Ascending aorta (tissue), 2 donors: ENCODE measurements at places on chromosomes 6 and 20.

DNA sequence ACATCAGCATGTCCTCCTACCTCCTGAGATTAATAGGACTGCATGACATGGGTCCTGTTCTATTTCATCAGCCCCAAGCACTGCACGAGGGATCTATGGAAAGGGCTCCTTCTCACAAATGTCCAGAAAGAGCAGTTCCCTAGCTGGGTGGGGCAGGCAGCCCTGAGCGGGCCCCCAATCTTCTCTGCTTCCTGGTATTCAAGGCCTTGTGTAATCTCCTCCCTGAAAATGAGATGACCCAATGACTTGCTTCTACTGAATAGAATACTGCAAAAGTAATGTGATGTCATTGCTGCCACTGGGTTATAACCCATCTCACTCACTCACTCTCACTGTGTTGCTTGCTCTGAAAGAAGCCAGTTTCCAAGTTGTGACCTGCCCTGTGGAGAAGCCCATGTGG lies 126.4 kb downstream of the OPRM1 start:
- DNase-seq: no peak
- H3K27me3 ChIP-seq: no peaks in the 10 kb centered on the region

DNA sequence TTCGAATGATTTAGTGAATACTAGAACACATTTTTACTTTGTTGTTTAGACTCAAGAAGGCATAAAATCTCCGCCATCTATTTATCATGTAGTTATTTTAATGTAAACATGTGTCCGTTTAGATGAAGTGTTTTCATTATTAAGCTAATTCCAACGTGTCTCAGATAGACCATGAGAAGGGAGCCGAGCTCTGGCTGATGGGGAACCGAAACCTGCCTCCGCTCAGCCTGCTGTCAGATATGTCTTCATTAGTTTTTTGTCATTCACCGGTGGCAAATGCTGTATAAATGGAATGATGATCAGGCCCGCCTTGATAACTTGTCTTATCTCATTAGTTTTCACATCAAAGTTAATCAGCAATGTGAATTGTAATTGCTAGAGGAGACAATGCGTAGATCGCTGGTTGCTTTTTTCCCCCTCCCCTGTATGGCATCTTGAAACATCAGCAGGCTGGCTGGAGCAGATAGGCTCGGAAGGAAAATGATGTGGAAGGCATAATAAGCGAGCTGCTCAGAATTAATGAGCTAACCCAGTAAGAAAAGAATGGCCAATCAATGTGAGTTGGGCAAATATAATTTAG lies 136.4 kb downstream of the LINC00237 start:
- H3K4me3 ChIP-seq: no peak overlapping the region
- H3K27me3 ChIP-seq: no peaks in the 10 kb centered on the region
- no peak for DNase-seq
- H3K36me3 ChIP-seq: no peaks in the 10 kb centered on the region
- no peaks in the 10 kb centered on the region for H3K4me1 ChIP-seq

DNA sequence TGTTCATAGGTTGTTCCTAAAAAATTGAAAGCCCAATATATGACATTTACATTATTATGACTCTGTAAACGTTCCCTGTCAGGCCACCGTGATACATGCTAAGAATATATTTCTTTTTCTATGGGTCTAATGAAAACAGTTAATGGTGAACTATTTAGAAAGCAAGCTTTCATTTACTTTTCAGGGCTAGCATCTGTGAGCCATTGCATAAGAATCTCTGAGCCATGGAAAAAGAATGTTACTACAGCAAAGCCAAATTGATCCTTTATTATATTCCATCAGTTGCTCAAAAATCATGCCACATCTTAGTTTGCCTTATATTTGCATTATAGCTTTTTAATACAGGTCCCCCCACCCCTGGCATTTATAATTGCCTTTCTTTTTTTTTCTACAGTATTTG lies 275.5 kb downstream of the ZFAND3 start:
- H3K27me3 ChIP-seq: no peaks in the 10 kb centered on the region
- peaks cover 10% of the 10 kb centered on the region for H3K4me1 ChIP-seq
- H3K4me3 ChIP-seq: no peak overlapping the region
- H3K36me3 ChIP-seq: no peaks in the 10 kb centered on the region

GRCh38 chr6:5071216-5071615 lies 13.9 kb upstream of the PPP1R3G start:
- H3K4me3 ChIP-seq: no peak overlapping the region
- H3K27ac ChIP-seq: no peak overlapping the region
- H3K36me3 ChIP-seq: no peaks in the 10 kb centered on the region
- H3K4me1 ChIP-seq: no peaks in the 10 kb centered on the region

GRCh38 chr6:104537180-104537579 lies 322.5 kb downstream of the HACE1 start:
- no peaks in the 10 kb centered on the region for H3K27me3 ChIP-seq
- H3K4me1 ChIP-seq: peaks cover 22% of the 10 kb centered on the region
- H3K4me3 ChIP-seq: no peak overlapping the region
